ENCODE measurements at places on chromosomes 6 and 20. TPM values are rescaled to one million over a fixed set of nuclear protein-coding genes. Genes with fewer than 3 reads are reported as not detected.

DNA sequence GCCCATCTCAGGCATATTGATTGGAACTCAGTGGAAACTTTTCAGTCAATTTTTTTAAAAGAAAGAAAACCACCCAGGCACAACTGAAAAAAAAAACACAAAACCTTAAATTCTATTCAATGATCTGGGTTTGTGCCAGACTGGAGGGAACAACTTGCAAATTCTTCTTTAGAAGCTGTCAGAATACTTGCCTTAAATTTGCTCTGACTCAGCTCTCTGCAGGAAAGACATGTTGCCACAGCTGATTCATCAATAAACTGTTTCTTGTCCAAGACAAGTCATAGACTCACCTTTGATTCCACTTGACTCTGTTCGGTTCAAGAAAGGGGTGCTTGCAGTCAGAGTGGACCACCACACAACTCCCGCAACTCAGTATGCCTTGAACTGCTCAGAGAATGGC lies 117.8 kb upstream of the F13A1 start:
- no peak for DNase-seq

GRCh38 chr6:14792118-14792955 lies 453.5 kb upstream of the JARID2 start:
- DNase-seq: no peak

Gene RNF182
- total RNA-seq: 0.19 TPM

DNA sequence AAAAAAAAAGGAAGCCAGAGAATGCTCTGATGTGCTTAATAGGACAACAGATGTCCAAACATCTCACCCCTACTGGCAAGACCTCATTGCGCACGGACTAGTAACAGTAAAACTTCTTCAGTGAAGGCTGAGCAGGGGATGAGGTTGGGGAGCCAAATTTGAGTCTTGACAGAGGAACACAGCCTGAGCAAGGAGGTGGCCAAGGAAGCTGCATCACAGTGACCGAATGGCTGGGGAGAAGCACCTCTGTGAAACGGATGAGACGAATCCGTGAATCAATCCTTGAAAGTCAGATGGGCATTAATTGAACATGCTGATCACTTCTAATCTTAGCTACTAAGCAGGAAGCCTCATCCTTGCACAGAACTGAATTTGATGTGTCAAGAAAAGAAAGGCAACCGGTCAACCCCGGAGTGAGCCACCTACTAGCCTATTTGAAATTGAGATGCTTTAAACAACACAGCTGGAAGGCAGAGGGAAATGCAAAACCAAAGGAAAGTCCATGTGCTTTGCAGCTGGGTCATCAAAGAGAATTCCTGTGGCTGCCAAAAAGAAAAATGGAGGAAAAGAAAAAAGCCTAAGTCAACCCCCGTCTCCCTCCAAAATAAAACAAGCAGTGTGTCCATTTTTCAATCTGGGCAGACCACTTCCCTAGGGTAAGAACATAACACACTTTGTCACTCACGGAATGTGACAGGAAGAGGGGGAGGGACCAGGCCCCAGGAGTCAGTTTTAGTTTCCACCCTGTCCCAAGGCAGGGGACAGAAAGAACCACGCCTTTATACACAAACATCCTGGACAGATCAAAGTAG lies 29.5 kb downstream of the PXDC1 start:
- no peak for DNase-seq

- no peak for DNase-seq
Measured at GRCh38 chr20:5039255-5039657, 37.9 kb upstream of the SLC23A2 start.

GRCh38 chr6:167139761-167140160 lies 16.9 kb downstream of the CCR6 start:
- no peak for DNase-seq

GRCh38 chr20:2086177-2086979 lies 15.2 kb upstream of the STK35 start:
- no peak for DNase-seq

DNA sequence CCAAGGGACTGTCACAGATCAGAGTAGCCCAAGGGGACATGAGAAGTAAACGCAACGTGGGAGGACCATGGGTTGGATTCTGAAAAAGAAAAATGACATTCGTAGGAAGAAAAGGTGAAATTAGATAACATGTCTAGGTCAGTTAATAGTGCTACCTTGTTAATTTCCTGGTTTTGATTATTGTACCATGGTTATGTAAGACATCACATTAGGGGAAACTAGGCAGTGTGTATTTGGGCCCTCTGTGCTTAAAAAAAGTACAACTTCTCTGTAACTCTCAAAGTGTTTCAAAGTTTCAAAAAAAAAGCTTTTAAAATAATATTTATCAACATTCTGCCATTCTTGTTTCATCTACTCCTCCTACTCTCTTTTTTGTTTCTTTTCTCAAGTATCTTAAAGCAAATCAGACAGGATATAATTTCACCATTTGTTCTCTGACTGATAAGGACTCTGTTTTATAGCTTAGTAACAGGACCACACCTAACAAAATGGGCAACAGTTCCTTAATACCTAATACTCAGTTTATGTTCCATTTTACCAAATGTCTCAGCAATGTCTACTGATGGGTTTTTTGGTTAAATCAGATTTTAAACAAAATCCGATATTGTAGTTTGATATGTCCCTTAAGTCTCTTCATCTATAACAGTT lies 97.1 kb upstream of the PLCB4 start:
- DNase-seq: no peak

GRCh38 chr20:47847884-47848485 lies 62.7 kb upstream of the SULF2 start:
- DNase-seq: peak; percentile 20

- no peak for DNase-seq
Measured at GRCh38 chr6:52801188-52801841, 2.3 kb downstream of the GSTA1 start.

DNA sequence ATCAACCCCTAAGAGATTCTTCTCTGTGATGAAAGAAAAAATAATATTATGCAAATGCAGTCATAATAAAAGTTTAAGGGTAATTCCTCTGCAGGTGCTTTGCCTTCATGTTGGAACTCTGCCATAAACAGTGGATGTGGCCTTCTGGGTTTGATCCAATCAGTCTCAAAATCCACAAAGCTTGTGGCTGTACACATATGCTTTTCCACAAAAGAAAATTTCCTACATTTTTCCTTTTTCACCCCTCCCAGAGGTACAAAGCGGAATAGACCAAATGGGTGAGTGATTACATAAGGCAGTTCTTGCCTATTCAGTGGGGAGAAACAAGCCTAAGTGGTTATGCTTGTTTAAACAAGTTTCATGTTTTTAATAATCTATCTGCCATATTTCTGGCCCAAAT lies 16.7 kb downstream of the CALHM5 start:
- DNase-seq: no peak

DNA sequence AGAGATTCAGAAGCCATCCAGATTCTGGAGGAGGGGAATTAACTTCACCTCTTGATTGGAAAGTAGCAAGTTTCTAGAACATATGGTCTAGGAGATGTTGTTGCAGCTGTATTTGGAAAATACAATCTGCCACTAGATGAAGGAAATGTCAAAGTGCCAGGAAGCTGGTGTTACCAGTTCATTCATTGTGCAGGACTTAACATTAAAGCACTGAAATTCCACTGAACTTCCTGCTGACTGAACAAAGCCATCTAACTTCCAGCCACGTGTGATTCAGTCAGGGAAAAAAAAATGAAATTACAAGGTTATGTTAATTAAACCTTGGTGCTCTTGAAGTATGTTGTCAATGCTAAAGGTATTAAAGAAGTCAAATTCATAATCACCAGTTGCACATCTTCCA lies 321.5 kb upstream of the SASH1 start:
- DNase-seq: no peak

All from cardiac septum (tissue), 1 donor.